ENCODE measurements at places on chromosomes 11 and 22.

GRCh38 chr11:2097356-2097997, 41.7 kb downstream of the IGF2 start:
- no peak for DNase-seq

DNA sequence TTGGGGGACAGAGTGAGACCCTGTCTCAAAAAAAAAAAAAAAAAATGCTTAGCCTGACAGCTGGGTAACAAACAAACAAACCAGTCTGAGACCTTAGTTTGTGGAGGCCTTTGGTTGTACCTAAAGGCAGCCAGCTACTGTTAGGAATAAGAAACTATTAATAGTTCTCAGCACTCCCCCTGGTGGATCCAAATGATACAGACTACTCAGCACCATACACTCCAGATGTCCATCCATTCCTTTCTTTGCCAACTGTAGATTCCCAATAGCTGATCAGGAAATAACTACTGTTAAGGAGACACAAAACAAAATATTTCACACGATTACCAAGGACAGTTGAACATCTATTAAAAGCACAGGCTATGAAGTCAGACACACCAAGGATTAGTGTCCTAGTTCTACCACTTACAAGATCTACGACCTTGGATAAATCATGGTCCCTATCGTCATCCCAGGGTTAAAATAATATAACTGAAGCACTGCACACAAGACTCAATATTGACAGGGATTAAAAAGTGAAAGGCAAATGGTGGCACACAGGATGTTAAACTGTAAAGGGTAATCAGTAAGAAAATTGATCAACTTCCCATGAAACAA, 17.2 kb downstream of the CLDN25 start:
- DNase-seq, result peak; percentile 62

- DNase-seq, result no peak
These were observed 43.4 kb downstream of the IRAG1 start for GRCh38 chr11:10650166-10650565.

DNA sequence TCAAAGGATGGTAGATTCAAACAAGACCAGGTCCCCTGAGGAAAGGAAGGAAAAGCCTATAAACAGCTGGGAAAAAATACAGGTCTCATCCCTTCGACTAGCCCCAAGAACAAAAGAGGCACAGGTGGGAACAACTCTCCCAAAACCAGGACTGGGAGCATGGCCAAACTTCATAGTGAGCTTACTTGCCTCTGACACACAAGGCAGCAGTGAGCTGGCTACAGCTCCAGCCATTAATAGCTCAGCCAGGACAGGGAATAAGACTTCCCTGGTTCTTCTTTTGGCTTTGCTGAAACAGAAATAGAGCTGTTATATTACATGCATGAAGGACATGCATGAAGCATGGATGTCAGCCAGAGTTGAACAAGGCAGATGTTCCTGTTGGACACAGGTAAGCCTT, at the start of gene OR10A2:
TSS of gene OR10A2 (plus strand) at position 97 of the 400 bp plus-strand sequence. CDS start 6,698 bp downstream, outside the sequence.
- no peak for DNase-seq

GRCh38 chr22:50547263-50547985, 1.7 kb downstream of the KLHDC7B start:
- DNase-seq, result no peak

GRCh38 chr11:33399421-33399820, 142.2 kb downstream of the HIPK3 start:
- DNase-seq, result no peak

DNA sequence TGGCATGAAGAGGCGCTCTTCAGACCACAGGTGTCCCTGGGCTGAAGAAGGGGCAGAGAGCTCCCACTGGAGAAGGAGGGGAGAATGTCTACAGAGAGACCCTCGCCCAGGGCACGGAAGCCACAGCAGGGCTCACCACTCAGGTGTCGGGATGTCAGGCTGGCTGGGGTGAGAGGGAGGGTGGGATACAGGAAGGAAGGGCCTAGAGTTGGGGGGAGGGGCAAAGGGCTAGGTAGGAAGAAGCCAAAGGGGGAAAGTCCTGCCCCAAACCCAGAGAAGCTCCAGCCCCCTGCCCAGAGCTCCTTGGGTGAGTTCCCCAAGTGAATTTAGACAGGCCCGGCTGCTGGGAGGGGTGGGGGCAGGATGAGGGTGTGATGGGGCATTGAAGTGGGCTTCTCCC, 232.0 kb downstream of the CEP164 start:
- DNase-seq, result no peak
